Stimulated activated CD8-positive, alpha-beta memory T cell treated with anti-CD3 and anti-CD28 coated beads, Interleukin-4, amount 100 ng/mL, for 4 hours (primary cell): ENCODE measurements at places on chromosomes 7 and 10.

- no peak for DNase-seq
These were observed 114.5 kb downstream of the NKX6-2 start for GRCh38 chr10:132671228-132672154.

DNA sequence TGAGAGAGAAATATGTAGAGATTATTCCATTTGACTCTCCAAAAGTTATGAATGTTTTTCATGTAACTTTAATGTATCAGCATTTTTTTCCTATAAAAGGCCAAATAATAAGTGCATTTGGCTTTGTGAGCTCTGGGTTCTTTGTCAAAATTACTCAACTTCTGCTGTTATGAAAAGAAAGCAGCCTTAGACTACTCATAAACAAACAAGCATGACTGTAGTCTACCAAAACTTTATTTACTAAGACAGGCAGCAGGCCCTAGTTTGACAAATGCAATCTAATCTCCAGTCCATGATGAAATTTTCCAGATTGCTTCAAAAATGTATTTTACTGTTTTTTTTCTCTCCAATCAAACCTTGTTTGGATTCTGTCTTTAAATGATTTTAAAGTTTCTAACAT is 46.3 kb downstream of the MRPL32 start:
- DNase-seq = no peak

- no peak for DNase-seq
These were observed 137.5 kb downstream of the ZEB1 start for GRCh38 chr10:31456468-31456867.

GRCh38 chr10:101968940-101969321 is 87.0 kb downstream of the ARMH3 start:
- DNase-seq = no peak

DNA sequence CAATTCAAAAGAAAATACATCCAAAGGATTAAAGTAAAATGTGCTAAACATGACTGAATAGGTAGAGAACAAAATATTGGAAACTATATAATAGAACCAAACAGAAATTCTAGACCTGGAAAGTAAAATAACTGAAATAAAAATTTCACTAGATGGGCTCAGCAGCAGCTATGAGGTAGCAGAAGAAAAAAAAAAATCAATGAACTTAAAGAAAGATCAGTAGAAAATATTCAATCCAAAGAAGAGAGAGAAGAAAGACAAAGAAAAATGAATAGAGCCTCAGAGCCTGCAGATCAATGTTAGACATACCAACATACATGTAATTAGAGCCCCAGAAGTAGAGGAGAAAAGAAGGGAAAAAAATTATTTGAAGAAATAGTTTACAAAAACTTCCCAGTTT is 129.6 kb upstream of the RNF32 start:
- DNase-seq = no peak

DNA sequence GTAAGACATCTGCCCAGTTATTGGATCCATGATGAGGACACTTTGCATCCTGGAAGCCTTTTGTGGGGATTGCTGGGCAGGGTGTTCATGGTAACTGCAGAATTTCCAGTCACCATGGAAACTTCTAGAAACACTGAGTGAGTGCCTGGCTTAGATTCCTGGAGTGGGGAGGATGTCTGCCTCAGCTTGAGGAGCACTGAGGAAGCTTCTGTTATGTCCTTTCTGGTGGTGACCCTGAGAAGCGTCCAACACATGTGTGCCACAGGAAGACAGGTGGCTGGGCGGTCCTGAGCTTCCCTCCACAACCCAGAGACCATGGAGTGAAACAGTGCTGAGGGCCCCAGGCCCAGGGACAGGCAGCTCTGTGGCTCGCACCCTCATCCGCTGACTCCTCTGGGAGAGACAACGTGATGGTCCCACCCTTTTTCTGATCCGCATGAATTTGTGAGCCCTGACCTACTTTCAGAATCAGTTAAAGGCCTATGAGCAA is 191.8 kb upstream of the CXCL12 start:
- DNase-seq = no peak

DNA sequence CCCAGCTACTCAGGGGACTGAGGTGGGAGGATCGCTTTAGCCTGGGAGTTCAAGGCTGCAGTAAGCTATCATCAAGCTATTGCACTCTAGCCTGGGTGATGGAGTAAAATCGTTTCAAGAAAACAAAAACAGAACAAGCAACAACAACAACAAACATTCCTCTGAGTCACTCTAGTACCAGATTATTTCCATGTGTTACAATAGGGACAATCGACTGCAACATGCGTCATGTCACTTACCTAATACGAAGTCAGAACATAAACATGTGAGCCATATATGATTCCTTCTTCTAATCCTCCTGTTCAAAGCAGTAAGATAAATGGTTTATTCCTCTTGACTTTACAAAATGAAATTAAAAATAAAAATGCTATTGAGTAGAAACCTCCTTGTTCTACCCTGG is 57.3 kb downstream of the ZNF438 start:
- DNase-seq = no peak

GRCh38 chr10:73117976-73118743 is 7.9 kb downstream of the NUDT13 start:
- no peak for DNase-seq

DNA sequence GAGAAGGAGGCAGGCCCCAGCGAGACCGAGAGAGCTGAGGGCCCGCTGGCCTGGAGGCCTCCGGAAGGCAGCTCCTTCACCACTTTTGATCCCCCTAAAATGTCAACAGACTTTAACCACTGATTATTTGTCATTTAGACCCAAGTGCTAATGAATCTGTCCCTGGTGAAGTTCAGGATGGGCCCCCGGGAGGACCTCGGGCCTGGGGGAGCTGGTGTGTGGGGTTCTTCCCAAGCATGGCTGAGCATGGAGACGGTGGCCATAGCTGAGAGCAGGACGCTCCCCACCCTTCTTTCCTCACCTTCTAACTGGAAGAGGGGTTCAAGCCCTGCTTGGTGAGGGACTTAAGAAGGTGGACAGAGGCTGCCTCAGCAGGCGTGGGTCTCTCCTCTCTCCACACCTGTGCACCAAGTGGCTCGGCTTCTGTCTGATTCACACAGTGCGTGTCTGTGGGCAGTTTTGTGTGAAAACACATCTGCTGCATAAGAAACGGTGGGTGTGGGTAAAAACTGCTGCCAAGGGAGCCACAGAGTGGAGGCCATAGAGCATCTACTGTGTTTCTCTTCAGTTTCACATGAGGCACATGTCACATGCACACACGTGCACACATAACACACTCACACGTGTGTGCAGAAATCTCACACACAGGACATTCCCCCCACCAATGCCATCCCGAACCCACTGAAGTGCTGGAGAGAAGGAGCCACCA is 53.5 kb upstream of the VIPR2 start:
- no peak for DNase-seq

DNA sequence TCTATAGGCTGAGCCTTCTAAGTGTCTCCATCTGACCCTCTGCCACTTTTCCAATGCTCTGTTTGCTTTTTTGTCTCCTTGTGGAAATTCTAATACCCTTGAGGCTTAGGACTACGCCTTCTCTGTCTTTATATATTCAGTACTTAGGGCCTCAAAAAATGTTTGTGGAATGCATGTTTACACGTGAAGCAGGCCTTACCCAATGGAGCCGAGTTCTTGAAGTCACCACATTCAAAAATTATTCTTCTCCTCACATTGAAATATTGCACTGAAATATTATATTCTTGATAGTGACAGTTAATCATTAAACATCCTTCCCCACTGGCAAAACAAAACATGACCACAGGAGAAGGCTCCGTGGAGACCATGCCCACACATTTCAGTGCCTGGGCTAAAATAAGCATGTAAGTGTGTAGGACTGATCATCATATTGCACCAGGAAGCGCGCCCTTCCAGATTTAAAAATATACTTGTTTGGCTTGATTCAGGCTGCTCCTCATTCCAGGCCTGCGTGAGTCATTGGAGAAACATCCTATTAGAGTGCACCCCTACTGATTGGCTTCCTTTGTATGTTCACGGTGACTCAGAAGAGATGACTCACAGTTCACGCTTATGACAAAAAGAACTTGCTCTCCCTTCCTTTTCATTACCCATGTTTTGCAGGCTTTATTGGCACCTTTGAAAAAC is 307.4 kb upstream of the AOAH start:
- DNase-seq = peak; percentile 6

- DNase-seq = no peak
These were observed 56.8 kb downstream of the DYNC1I1 start for GRCh38 chr7:95828824-95829790.

DNA sequence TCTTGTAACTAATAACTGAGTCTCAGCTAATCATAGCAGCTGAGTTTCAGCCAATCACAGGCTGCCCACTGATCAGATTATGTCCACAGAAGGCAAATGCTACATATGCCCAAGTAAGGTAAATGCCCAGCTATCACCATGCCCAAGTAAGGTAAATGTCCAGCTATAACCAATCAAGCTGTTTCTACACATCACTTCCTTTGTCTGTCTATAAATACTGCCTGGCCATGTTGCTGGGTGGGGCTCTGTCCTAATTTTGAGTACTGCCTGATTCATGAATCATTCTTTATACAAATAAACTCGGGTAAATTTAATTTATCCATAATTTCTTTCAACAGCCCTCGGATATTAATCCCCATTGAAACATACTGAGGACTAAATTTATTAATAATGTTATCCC is 312.4 kb downstream of the CACNA2D1 start:
- no peak for DNase-seq

DNA sequence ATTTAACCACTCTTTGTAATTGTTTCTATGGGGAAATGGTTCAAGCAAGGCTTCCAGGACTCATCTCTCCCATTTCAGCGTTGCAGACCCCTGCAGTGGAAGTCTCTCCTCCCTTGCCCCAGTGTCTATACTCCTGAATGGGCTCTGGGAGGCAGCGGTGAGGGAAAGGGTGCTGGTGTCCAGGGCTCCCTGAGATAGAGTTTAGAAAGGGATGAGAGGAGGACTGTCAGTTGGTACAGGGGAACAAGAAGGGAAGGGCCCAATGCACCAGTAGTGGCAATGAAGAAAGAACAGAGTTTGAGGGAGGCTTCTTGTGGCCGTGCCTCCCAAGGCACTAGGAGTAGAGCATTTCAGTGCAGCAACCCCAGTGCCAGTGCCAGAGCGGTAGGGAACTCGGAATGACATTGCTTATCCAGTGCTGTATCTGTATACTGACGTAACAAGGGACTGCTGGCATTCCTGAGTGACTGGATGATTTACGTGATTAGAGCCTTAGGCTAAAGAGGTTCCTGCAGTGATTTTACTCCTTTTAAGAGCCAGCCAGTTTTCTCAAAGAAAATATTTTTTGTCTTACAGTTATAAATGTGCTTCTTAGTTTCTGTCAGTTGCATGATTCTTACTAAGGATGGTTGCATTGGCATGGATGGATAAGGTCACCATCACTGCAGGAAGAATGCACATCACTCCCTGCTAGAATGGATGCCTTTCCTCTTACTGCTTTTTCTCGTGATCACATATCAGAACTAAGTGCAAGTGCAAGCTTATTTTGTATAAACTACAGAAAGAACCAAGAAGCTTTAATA is 28.0 kb downstream of the PRPF18 start:
- DNase-seq = no peak

GRCh38 chr10:46550076-46550790 is 6.2 kb downstream of the GPRIN2 start:
- DNase-seq = no peak
